ENCODE measurements at places on chromosomes 4 and X.

GRCh38 chrX:39998636-39999406 is 98.9 kb downstream of the BCOR start:
- no peak for DNase-seq

- DNase-seq = no peak
Measured at GRCh38 chr4:183773790-183774189, 114.7 kb downstream of the TRAPPC11 start.

- no peak for DNase-seq
Measured at GRCh38 chrX:153922932-153923857, 2.9 kb downstream of the ARHGAP4 start.

- DNase-seq = no peak
Measured at GRCh38 chr4:158016511-158016910, 156.3 kb downstream of the GASK1B start.

- DNase-seq = no peak
Measured at GRCh38 chr4:16572631-16573030, 325.8 kb downstream of the LDB2 start.

All from activated CD4-positive, alpha-beta T cell treated with anti-CD3 and anti-CD28 coated beads, Interleukin-2, amount 10 ng/mL, durations not matched to agents 7 days and 5 days (primary cell).